ENCODE measurements at places on chromosomes 4 and X.

DNA sequence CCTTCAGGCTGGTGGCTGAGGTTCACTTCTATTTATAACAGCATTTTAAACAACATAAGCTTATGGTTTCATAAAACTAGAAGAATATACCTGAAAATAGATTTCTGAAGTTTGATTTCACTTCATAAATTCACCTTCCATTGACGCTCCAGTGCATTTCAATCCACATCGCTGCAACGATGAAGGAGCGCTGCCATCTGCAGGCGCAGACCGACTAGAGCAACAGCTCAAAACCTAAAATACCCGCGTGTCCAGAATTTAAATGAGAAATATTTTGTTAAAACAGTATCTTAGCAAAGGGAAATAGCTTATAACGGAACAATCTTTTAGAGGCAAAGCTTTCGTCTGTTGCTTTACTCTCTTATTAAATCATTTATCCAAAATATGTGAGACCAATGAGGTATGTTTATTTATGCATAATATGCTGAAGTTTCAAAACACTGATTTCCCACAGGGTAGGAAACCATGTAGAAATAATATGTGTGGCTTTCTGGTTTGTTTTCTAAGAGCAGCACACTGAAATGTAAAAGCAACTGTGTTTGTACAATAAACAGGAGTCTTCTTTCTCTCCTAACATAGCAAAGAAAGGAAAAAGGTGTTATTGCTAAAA is 816.4 kb upstream of the FRG1 start:
- peak; percentile 58 for DNase-seq

- DNase-seq, result no peak
Measured at GRCh38 chr4:112884406-112884805, 165.0 kb upstream of the ANK2 start.

DNA sequence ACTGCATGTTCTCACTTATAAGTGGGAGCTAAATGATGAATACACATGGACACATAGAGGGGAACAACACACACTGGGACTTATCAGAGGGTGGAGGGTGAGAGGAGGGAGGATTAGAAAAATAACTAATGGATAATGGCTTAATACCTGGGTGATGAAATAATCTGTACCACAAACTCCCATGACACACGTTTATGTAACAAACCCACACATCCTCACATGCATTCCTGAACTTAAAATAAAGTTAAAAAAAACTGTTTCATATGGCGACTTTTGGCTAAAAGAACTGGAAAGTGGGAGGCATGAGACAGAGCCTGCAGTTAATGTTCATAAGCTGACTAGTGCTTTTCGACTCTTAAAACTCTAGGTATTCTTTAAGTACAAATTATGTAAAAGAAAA is 98.9 kb upstream of the NPFFR2 start:
- DNase-seq, result no peak

GRCh38 chr4:168524006-168524405 is 27.2 kb downstream of the PALLD start:
- DNase-seq, result no peak

All from lung (tissue), 17 donors.